Posterior vena cava (tissue), 2 donors: ENCODE measurements at places on chromosomes 1 and 21.

DNA sequence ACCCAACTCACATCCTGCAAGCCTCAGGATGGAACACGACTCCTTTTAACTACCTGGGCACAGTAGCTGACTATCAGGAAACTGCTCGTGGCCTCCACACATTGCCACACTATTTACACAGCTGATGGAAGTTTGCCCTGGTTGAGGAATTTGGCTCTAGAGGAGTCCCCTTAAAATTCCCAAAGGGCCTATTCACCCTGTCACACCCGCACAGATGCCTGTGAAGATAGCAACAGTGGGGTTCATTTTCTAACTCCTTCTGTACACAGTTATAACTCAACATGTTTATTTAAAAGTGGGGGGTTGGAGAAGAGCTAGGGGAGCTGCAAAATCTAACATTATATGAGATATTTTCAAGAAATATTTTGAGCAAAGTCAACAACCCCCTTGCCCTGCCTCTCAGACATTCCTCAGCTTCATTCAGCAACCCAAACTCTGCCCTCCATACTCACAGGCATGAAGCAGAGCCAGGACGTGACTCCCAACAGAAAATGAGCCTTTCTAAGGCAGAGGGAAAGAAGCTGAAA, 35.8 kb upstream of the CCN1 start:
- DNase-seq = no peak

GRCh38 chr1:25541889-25542658, 1.3 kb upstream of the LDLRAP1 start:
- DNase-seq = no peak

DNA sequence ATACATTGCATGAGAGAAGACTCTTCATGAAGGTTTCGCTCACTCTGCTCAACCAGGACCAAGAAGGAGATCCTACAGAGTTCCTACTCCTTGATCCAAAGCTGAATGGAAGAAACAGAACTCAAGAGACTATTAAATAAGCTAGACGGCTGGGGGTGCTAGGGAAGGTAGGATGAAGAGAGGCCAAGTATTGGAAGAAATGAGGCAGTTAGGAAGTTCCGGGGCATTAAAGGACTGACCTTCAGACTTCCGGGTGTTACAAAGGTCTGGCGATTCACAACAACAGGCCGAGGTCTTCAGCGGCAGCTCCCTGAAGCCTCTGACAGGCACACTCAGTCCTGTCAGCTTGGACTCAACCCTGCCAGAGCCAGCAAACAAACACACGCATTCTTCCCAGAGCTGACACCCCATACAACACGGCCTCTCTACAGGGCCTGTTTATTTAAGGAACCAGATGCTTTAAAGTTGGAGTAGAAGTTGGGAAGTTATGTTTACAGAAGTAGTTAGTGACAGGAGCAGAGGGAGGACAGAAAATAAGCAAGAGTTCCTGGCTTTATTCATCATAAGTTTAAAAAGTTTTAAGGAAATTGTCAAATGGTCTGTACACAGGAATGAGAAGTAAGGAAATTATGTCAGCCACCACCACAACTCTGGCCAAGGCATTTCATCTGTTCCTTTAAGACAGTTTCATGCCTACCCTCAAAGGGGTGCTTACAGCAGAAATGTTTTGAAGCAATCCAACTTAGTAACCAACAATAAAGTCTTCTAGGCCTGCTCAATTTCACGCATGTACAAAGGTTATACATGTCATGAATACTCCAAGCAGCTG, 4.7 kb downstream of the SORT1 start:
- no peak for DNase-seq

GRCh38 chr1:158978730-158979129, 31.0 kb upstream of the IFI16 start:
- no peak for DNase-seq

DNA sequence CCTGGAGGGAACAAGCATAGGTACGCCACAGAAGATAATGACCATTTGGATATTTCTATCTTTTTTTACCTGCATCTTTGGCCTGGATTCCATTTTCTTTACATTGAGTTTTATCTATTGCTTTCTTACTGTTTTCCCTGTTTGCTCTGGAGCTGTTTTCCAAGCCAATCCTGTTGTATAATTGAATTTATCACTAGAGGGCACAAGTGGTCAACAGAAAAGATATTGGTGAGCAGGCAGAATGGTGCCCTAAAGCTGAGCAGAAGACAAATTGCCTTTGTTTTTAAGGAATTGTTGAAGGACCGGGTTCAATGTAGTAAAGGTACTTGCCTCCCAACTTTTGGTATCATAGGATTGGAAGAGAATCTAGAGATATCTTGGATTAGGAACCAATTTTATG, 152.8 kb downstream of the PPP1R12B start:
- no peak for DNase-seq
